ENCODE measurements at places on chromosomes 11 and 22. TPM values are rescaled to one million over a fixed set of nuclear protein-coding genes. Genes with fewer than 3 reads are reported as not detected.

Gene CLTCL1
- 5.7 TPM for total RNA-seq

Gene SCGB2A2
- total RNA-seq = not detected

Gene TRIM66
- total RNA-seq = 21.3 TPM

Gene KDM4E
- total RNA-seq = not detected

Gene FAM111B
- 7.8 TPM for total RNA-seq

Gene SEPTIN5
- total RNA-seq = 17.8 TPM

Gene BACE1
- total RNA-seq = 23.0 TPM

Gene KCNJ5
- 0.14 TPM for total RNA-seq

Gene MRGPRE
- total RNA-seq = 1.2 TPM

Gene AP1B1
- 105 TPM for total RNA-seq

Gene LDHAL6A
- not detected for total RNA-seq

Gene ZW10
- total RNA-seq = 12.3 TPM

Gene ARHGAP20
- 2.8 TPM for total RNA-seq

Gene HTR3A
- 4.1 TPM for total RNA-seq

Gene KRTAP5-5
- 0.75 TPM for total RNA-seq

Gene PNPLA3
- total RNA-seq = 0.22 TPM

Gene KRTAP5-11
- total RNA-seq = not detected

Gene CARD16
- 43.6 TPM for total RNA-seq

Gene PVALB
- not detected for total RNA-seq

Gene MRGPRF
- total RNA-seq = 117 TPM

Gene MRGPRX3
- 0.17 TPM for total RNA-seq

Gene CYB5R2
- total RNA-seq = 7.0 TPM

Gene NOX4
- 0.65 TPM for total RNA-seq

Gene MUC2
- 1,109 TPM for total RNA-seq

Gene SMC1B
- total RNA-seq = not detected

Gene BANF1
- total RNA-seq = 130 TPM

Gene HIC2
- 6.0 TPM for total RNA-seq

Gene SEPTIN3
- 1.6 TPM for total RNA-seq
